ENCODE measurements at places on chromosomes 6 and 20. TPM values are rescaled to one million over a fixed set of nuclear protein-coding genes. Genes with fewer than 3 reads are reported as not detected.
A peak's percentile ranks its signal among the peaks of the same experiment; 100 is the strongest.

DNA sequence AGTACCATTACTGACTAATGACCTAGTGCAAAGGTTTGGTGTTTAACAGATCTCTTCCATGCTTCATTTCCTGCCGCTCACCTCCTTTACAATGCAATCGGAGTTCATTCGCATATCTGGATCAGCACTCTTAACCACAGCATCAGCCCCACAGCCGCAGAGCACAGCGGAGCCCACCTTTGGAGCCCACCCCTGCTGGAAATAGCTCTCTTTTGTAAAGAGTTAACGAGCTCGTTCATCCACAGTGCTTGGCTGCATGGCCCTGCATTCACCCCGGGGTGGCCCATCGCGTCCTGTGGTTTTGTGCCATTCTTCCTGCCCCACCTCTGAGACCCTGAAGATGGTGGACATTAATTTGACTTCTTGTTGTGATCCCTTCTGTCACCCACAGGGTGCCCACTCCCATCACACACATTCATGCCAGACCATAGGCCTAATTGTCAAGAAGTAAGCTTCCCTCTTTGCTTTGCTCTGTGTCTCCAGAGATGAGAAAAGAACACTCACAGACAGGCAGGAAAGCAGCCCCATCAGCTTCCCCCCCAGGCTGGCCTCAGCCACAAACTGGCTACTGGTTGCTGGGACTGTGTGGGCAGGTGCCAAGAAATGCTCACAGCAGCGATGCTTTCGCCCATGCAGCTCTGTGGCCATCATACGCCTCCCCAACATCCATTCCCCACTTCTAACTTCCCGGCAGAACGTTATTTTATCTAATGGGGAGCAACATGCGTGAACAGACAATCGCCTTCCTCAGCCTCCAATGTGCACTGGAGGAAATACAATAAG is 167.0 kb downstream of the LRFN2 start:
- no peak for DNase-seq

- no peak for DNase-seq
Observed at GRCh38 chr6:63817492-63818050, 182.0 kb downstream of the PHF3 start.

GRCh38 chr6:113049190-113049589 is 702.1 kb downstream of the RFPL4B start:
- no peak for DNase-seq

DNA sequence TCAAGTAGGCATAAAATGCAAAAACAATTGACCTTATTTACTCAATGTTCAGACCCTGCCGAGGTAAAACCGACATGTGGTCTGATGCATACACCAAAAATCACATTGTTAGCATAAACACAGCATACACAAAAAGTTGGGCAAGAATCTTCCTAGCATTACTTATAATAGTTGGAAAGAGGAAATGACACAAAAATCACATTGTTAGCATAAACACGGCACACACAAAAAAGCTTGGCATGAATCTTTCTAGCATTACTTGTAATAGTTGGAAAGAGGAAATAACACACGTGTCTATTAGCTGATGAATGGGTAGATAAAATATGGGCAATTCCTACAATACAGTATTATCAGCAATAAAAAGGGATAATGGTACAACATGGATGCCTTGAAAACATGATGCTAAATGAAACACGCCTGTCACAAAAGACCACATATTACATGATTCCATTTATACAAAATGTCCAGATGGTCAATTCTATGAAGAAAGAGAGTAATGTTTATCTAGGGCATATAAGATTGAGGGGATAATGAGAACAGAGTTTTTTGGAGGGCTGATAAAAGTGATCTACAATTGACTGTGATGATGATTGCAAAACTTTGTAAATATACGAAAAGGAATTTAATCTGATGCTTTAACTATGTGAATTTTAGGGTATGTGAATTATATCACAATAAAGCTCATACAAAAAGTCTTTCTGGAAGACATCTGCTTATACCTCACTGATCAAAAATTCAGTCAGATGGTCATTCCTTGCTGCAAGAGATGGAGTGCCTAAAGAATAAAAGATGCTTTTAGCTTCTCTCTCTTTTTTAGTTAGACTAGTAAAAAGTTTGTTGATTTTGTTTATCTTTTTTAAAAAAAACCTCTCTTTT is 1019.5 kb upstream of the CITED2 start:
- no peak for DNase-seq

GRCh38 chr20:47143657-47144056 is 212.8 kb downstream of the ZMYND8 start:
- no peak for DNase-seq

DNA sequence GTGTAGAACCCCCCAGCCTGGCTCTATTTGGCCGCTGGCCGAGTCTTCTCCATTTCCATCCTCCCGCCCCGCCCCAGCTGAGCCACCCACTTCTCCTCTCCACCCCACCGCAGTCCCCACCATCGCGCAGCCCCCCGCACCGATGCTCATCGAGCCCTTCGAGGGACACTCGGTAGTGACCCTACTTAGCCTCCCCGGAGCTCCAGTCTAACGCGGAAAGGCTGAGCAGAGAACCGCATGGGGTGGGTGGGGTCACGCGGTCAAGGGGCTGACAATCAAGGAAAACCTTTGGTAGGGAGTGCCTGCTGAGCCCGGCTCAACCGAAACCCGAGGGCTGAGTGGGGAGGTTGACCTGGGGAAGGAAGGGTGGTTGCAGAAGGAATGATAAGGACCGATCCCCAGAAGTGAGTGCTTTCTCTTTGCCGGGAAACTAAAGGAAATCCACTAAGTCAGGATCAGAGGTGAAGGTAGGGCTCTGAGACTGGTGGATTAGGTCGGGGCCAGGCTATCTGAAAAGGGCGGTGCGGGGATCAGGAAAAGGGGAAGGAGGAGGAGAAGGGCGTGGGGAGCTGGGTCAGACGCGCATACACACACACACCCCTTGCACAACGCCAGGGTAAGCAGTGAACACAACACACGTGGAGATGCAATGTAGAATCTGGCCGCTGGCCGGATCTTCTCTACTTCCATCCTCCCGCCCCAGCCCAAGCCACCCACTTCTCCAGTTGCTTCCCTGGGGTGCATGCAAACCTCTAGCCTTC is 49.8 kb downstream of the CPXM1 start:
- peak; percentile 44 for DNase-seq

GRCh38 chr6:148109732-148110131 is 232.9 kb upstream of the SASH1 start:
- no peak for DNase-seq

DNA sequence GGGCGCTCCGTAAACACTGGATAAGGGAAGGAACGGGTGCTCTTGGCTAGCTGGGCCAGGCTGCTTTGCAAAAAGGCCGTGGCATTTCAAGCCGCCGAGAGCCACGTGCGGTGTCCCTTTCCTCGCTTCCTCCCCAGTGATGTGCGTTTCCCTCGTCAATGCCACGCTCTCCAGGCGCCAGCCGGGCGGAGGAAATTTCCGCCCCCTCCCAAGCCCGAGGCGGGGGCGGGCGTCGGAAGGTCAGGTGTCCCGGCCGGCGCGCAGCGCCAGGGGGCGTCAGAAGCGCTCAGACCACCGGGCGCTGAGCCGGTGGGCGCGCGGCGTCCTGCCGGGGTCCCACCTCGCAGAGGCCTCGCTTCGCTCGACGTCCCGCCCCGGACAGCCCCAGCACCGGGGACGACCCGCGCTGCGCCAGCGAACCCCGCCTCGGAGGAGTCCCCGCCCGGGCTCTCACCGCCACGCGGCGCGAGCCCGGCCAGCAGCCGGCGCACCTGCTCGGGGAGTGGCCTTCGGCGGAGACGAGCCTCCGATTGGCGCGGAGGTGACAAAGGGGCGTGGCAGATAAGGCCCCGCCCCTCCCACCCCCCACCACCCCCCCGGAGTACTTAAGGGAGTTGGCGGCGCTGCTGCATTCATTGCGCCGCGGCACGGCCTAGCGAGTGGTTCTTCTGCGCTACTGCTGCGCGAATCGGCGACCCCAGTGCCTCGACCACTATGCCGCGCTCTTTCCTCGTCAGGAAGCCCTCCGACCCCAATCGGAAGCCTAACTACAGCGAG is at the start of gene SNAI1:
Gene SNAI1, plus strand, starts transcription at position 635 of the 777 bp plus-strand sequence. Its CDS starts 80 bp downstream, at position 715.
- peak; percentile 96 for DNase-seq

DNA sequence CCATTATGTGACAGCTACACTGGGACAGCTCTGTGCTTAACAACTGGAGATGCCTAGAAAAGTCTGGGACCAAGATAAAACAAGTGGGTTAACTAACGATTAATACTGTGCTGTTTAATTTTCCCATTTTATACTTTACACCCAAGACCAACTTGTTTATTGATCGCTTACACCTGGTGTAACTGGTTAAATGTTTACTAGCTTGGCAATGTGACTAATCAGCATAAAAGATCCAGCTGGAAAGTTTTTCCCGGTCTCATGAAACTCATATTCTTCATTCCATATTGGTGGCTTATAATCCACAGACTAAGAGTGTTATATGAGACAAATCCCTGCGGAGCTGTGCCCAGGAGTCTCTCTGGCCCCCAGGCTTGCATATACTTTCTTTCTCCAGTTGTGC is 101.7 kb upstream of the GJE1 start:
- no peak for DNase-seq

GRCh38 chr6:127085181-127085580 is 33.3 kb upstream of the RSPO3 start:
- DNase-seq = no peak

DNA sequence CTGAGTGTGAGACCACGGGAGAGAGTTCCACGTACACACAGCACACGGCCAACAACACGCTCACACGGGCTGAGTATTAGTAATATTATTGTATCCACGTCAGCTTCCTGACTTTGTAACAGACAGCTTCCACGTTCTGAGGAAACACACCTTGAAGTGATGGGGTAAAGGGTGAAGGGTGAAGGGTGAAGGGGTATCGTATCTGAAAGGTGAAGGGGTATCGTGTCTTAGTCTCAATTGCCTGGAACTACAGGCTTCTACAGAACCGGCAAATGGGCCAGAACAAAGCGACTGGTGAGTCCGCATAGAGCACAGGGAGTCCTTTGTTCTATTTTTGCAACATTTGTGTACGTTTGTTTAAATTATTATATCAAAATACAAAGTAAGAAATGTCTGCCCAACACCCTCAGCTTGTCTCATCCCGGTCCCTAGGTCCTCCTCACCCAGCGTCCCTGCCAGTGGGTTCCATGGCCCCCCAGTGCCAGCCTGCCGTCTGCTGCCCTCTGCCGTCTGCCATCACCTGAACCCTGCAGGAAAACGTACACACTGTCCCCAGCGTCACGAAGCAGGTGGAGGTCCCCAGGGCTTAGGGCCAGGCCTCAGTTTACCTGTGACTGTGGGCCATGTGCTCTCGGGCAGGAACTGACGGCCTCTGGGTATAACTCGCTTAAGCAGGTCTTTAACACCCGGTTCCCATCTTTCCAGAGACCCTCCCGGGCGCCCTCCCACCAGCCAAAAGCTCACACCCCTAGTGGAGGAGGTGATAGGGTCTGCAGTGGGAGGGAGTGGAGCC is 4.4 kb upstream of the HELZ2 start:
- no peak for DNase-seq

DNA sequence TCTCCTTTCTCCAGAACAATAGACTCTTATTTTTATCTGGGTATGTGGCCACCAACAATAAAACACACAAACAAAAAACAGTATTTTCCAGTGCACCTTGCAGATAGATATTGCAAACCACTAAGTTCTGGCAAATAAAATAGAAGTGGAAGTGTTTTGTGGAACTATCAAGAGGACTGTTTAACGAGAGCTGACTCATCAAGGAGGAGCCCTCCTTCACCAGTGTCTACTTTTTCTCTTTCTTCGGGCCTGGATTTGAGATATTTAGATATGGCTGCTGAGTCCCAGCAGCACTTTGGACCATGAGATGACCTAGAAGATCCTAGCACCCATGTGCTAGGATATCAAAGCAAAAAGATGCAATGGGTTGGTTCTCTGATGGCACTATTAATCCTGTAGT is 154.7 kb downstream of the AIG1 start:
- DNase-seq = no peak

DNA sequence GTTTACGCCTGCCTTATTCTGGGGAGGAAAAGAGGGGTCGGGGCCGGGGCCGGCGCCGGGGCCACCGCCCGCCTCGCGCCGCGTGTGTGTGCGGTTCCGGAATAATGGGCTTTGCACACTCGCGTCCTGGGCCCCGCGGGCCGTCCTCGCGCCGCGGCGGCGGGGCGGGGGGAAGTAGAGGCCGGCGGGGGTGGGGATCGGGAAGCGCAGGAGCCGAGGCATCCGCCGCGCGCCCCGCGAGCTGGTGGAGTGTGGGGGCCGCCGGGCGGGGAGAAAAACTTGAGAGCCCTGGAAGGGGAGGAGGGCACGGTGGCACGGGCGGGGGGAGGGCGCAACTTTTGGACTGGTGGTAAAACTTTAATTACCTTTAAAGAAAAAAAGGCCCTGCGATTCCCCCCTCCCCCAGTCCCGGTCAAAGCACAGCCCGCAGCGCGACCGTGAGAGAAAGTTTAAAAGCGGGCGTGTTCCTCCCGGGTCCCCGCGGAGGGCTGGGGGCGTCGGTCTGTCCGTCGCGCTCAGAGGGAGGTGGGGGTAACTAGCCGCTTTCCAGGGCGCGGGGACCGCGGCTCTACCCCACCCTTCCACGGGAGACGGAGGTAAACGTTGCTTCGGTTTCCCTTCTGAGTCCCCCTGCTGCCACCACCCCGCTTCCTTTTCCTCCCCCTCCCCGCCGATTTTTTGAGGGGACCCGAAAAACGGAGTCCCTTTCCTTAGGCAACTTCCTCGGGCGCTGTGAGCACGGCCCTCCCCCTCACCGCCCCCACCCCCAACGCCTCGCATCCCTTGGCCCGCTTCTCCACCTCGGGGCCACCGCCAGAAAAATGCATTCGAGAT is 1.9 kb downstream of the L3MBTL3 start:
- peak; percentile 45 for DNase-seq

- DNase-seq = no peak
Observed at GRCh38 chr6:133424359-133424758, 183.2 kb downstream of the EYA4 start.

- DNase-seq = peak; percentile 16
Observed at GRCh38 chr20:54133434-54134427, 40.1 kb downstream of the CYP24A1 start.

DNA sequence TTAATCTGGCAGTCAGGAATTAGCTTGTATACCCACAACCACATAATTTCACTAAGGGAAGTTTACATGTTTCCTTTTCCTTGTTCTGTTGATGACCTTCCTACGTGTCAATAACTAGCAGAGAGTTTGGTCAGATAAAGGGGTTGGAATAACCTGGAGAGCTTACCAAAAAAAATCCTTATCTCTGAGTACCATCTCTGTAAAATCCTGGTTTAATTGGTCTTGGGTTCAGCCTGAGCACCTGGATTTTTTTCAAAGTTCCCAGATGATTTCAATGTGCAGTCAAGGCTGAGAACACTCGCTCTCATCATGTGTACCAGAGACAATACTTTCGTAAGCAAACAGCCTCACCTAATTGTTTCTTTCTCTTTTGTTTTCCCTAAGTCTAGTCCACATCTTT is 483.8 kb upstream of the FLRT3 start:
- no peak for DNase-seq

TTBK1 gene
- 1.7 TPM for total RNA-seq

FAM120B gene
- 20.3 TPM for total RNA-seq

PLCB4 gene
- 20.6 TPM for total RNA-seq

FOXC1 gene
- 0.45 TPM for total RNA-seq

PPP1R3G gene
- 0.36 TPM for total RNA-seq

SAMD3 gene
- 2.0 TPM for total RNA-seq

RAET1L gene
- total RNA-seq = not detected

BANF2 gene
- not detected for total RNA-seq

FAM83C gene
- total RNA-seq = not detected

Measured in neural progenitor cell (in vitro differentiated cells).